ENCODE measurements at places on chromosomes 11 and 22. TPM values are rescaled to one million over a fixed set of nuclear protein-coding genes. Genes with fewer than 3 reads are reported as not detected.

Gene MMP12
- total RNA-seq: not detected

Gene ANKK1
- total RNA-seq: not detected

- H3K4me1 ChIP-seq: peaks cover 35% of the 10 kb centered on the region
- no peaks in the 10 kb centered on the region for H3K27me3 ChIP-seq
- 0 out of 2 replicates have a peak overlapping the region, but pooled peaks have one; percentile 5 for H3K27ac ChIP-seq
- peak; percentile 37 for DNase-seq
- no peaks in the 10 kb centered on the region for H3K36me3 ChIP-seq
- no peak overlapping the region for H3K4me3 ChIP-seq
These were observed 18.7 kb upstream of the JHY start for GRCh38 chr11:122863704-122864326.

DNA sequence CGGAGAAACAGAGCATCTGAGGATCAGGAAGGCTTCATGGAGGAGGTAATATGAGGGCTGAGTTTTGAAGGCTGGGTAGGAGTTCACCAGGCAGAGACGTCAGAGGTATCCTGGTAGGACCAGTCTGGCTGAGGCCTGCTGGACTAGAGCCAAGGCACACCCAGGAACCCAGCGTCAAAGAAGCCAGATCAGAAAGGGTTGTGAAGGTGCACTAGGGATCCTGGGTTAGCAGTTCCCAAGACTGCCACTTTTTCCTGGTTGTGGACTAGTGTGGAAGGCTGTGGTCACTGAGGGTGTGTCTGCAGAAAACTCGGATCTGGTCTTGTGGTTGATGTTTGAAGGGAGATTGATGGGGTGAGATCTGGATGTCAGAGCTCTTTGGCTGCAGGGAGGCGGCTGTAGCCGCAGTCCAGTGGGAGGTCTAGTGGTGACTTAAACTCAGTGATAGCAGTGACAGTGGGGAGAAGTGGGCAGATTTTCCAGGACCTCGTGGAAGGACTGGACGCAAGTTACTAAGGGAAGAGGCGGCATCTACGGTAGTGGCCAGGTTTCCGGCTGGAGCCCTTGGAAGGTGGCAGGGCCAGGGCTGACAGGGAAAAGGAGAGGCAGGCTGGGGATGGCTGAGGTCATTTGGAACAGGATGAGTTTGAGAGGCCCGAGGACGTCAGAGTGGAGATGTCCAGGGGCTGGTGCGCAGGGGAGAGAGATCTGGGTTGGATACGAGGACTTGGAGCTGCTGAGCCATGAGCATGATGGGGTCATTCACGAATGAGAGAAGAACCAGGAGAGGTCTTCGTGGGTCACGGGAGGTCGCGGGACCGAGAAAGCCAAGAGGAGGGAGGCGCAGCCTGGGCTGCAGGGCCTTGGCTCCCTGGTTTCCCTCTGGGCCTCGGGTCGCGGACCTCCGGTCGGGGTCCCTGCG, 10.9 kb downstream of the RELA start:
- H3K4me1 ChIP-seq: peaks cover 35% of the 10 kb centered on the region
- no peaks in the 10 kb centered on the region for H3K27me3 ChIP-seq
- H3K4me3 ChIP-seq: peak overlapping the region; percentile 64
- peak overlapping the region; percentile 76 for H3K27ac ChIP-seq
- DNase-seq: peak; percentile 82
- 0 out of 2 replicates have a peak, but pooled peaks cover 3% of the 10 kb centered on the region for H3K36me3 ChIP-seq
